ENCODE measurements at places on chromosomes 16 and 17.

- DNase-seq, result no peak
These were observed 13.8 kb downstream of the HEATR3 start for GRCh38 chr16:50079397-50080140.

- no peak for DNase-seq
These were observed 30.2 kb upstream of the RASD1 start for GRCh38 chr17:17526369-17526768.

DNA sequence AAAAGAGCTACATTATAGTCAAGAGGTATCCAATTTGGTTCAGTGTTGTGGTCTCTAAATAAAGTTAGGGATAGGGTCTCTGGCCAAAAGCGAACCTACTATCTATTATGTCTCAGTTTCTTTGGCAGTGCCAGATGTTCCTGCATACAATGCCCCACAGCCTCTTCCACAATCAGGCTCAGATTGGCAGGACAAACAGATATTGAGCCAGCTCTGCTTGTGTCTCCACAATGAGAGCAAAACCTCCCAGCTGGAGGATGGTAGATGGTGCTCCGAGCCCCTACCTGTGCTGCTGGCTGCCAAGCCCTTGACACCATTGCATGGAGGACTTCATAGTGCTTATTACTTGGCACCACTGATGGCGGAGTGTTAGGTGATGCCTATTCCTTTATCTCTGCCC is 19.7 kb downstream of the PHAF1 start:
- no peak for DNase-seq

- DNase-seq, result no peak
These were observed 21.6 kb upstream of the MSI2 start for GRCh38 chr17:57234739-57235092.

DNA sequence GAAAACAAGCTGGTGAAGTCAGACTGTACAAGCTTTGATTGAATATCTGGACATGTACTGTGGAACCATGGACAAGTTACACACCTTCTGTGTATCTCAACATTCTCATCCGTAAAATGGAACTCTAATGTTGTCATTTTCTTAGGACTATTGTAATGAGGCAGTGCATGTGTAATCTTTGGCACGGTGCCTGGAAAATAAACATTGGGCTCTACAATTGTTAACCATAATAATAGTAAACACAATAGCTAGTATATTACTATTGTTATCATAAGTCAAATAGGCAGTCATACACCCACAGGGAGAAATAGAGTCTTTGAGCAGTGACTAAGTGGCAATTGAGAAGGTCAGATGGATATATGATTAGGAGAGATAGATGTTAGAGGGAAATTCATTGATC is 39.8 kb upstream of the ANKFN1 start:
- DNase-seq, result no peak

DNA sequence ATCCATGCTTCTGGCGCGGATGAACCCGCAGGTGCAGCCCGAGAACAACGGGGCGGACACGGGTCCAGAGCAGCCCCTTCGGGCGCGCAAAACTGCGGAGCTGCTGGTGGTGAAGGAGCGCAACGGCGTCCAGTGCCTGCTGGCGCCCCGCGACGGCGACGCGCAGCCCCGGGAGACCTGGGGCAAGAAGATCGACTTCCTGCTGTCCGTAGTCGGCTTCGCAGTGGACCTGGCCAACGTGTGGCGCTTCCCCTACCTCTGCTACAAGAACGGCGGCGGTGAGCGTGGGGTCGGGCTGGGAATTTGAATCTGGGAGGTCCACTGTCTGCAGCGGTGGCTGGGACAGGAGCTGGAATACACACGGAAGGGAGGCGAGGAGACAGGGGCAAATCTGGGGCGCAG is 904 bp downstream of the SLC6A2 start:
- no peak for DNase-seq

GRCh38 chr17:75475851-75476250 is 19.4 kb downstream of the TMEM94 start:
- no peak for DNase-seq

GRCh38 chr16:81956213-81956948 is 54.9 kb downstream of the SDR42E1 start:
- no peak for DNase-seq
